ENCODE measurements at places on chromosomes 3 and 15.

GRCh38 chr3:36482880-36483279 is 102.6 kb downstream of the STAC start:
- no peak for DNase-seq

DNA sequence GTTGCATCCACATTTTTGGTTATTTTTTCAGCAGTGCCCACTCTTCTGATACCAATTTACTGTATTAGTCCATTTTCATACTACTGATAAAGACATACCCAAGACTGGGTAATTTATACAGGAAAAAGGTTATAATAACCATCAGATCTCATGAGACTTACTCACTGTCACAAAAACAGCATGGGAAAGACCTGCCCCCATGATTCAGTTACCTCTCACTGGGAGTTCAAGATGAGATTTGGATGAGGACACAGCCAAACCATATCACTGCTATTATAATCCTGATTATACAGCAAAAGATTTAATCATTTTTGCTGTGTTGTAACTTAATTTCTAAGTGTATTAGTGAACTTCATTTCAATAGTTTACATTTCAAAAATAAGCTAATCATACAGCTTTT is 6.6 kb downstream of the ZBED2 start:
- no peak for DNase-seq

DNA sequence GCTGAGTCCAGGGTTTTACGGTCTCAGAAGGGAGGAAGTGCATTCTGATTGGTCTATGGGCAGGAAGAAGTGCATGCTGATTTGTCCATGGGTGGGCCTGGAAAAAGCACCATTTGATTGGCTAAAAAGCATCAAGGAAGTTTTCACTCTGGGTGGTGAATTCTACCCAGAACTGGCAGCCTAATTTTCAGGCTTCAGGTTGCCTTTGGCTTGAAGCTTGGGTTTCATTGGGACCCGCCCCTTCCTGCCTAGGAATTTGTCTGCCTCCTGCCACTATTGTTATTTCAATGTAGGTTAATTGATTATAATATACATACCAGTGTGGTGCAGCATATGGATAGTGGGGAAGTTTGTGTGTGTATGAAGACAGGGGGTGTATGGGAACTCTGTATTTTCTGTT is 1355.9 kb downstream of the SI start:
- no peak for DNase-seq

DNA sequence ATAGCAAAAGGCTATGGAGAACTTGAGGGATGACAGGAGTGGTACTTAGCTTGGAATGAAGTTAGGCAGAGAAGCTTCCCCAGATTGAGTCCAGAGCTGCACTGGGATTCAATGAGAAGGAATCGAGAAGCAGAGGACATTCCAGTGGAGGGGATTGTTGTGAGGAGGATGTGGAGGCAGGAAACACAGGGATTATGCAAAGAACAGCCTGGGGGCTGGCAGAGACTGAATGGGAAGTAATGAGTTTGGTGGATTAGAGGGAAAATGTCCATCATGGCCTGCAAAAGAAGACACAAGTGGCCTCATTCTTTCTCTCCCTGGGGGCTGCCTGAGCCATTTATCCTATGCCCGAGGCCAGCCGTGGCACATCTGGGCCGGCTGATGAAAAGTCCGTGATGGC is 20.5 kb upstream of the SCN10A start:
- no peak for DNase-seq

GRCh38 chr3:143427631-143428030 is 308.1 kb downstream of the CHST2 start:
- no peak for DNase-seq

DNA sequence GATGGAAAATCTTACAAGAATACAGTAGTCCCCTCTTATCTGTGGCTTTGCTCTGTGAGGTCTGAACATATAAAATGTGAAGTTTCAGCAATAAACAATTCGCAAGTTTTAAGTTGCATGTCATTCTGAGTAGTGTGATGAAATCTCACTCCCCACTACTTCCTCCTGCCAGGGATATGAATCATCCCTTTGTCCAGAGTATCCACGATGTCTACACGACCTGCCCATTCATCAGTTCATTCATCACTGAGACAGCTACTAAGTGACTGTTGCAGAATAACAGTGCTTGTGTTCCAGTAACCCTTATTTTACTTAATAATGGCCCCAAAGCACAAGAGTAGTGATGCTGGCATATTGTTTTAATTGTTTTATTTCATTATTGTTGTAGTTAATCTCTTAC is 489.2 kb upstream of the UBE2E2 start:
- no peak for DNase-seq

Data from activated CD4-positive, alpha-beta T cell treated with anti-CD3 and anti-CD28 coated beads for 4 hours (primary cell).